ENCODE measurements at places on chromosomes 7 and 10.

DNA sequence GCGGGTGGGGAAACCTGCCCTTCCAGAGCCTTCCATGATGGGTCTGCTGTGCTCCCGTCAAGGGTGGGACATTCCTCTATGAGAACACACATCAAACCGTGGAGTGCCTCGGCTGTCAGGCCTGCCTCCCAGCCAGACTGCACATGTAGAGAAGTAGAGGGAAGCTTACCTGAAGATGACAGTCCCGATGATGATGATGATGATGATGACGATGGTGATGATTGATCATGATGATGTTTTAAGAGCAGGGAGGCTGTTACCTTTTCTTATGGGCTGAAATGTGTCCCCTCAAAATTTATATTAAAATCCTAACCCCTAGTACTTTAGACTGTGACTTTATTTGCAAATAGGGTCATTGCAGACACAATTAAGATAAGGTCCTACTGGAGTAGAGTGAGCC is 76.1 kb upstream of the ANLN start:
- DNase-seq: no peak

DNA sequence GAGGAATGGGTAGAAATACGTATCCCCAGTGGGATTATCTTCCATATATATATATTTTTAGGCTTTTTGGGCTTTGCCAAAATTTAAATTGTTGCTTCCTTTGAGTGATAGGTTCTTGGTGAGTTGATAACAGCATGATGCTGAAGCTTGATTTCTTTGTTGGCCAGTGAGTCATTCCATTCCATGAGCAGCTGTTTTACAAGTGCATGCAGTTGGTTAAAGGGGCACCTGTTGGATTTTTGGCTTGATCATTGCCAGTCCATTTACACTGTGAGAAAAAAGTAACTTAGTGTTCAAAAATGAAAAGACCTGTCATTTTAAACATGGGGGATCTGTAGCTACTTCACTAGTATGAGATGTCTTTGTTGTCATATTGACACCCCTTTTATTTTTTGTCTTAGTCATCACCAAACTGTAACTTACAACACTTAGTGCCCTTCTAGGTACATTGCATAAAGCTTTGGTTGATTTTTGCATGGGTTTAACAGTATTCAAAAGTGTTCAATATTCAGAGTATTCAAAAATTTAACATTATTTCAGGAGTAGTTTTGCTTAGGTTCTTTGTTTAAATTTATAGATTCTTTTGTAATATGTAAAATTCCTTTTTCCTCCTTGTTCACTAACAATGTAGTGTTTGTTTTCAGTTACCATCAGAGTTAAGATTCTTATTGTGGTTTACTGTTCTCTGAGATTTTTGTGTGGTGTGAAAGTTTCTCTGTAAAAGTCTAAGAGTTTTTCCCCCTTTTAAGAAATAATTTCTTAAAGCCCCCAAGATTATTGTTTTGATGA is 8.8 kb downstream of the AKAP9 start:
- no peak for DNase-seq

DNA sequence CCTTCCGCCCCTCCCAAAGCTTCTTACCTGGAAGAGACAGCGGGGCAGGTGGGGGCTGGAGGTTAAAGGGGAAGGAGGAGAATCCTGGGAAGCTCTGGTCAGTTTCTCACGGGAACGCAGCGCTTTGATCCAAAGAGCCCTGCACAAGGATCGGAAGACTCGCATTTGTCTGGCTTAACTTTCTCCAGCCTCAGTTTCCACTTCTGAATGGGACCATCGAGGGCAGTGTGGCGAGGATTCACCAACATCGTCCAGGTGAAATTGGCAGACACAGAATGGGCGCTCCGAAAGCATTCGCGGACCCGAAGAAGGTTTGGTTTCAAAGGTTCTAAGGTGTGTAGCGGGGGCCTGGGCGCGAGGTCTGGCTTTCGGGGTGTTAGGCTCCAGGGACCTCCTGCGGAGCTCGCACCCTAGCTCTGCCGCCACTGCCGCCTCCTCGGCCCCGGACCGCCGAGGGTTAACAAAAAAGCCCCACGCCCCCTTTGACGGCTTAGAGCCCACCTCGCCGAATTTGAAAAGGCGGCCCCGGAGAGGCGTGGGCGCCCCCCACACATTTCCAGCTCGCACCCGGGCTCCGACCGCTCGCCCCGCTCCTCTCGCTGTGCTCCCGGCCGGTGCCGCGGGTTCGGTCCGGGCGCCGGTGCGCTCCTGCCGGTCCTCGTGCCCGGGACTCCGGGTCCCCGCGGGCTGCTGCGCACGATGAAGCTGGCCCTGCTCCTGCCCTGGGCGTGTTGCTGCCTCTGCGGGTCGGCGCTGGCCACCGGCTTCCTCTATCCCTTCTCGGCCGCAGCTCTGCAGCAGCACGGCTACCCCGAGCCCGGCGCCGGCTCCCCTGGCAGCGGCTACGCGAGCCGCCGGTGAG is at the start of gene COL26A1:
Gene COL26A1 (plus strand): TSS at position 542 of the 862 bp plus-strand sequence. CDS start 158 bp downstream, at position 700.
- no peak for DNase-seq

- DNase-seq: no peak
These were observed 249.6 kb downstream of the EXOC4 start for GRCh38 chr7:133502498-133502897.

DNA sequence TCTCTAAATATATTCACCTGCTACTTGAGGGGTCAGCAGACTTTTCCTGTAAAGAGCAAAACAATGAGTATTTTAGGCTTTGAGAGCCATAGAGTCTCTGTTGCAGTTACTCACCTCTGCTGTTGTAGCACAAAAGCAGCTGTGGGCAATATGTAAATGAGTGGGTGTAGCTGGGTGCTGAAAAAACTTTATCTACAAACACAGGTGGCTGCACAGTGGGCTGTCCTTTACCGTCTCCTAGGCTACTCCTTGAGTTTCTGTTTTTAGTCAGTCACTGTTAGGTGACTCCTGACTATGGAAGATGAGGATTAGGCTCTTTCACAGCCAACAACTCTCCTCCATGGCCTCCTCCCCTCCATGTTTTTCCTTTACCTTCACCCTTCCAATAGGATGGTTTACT is 286.1 kb upstream of the C7orf33 start:
- no peak for DNase-seq

- no peak for DNase-seq
These were observed 147.1 kb upstream of the GDF10 start for GRCh38 chr10:47152861-47153349.

- no peak for DNase-seq
These were observed 54.8 kb downstream of the AUTS2 start for GRCh38 chr7:69652947-69653701.

- no peak for DNase-seq
These were observed 349.1 kb downstream of the RPS24 start for GRCh38 chr10:78382772-78383171.

- no peak for DNase-seq
These were observed 198.3 kb downstream of the GRID1 start for GRCh38 chr10:86168256-86168655.

- no peak for DNase-seq
These were observed 36.7 kb downstream of the TMEM248 start for GRCh38 chr7:66957595-66958290.

- no peak for DNase-seq
These were observed 524.5 kb downstream of the PARD3 start for GRCh38 chr10:34290412-34291081.

DNA sequence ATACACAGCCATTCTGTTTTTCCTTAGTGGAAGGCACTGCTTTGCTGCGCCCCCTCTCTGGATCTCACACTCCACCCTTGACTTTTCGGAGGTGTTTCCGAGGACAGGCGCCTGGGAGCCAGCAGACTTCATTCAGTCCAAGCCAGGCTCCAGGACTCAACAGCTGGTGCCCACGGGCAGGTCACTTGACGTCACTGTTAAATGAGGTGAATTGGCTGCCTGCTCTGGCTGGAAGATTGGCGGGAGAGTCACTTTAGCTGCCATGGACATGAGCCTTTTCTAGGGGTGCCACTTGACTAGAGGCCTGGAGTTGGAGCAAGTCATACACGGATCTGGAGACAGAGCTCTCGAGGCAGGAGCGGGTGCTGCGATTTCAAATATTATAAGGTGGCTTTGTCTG is 3.2 kb downstream of the HTRA1 start:
- no peak for DNase-seq

DNA sequence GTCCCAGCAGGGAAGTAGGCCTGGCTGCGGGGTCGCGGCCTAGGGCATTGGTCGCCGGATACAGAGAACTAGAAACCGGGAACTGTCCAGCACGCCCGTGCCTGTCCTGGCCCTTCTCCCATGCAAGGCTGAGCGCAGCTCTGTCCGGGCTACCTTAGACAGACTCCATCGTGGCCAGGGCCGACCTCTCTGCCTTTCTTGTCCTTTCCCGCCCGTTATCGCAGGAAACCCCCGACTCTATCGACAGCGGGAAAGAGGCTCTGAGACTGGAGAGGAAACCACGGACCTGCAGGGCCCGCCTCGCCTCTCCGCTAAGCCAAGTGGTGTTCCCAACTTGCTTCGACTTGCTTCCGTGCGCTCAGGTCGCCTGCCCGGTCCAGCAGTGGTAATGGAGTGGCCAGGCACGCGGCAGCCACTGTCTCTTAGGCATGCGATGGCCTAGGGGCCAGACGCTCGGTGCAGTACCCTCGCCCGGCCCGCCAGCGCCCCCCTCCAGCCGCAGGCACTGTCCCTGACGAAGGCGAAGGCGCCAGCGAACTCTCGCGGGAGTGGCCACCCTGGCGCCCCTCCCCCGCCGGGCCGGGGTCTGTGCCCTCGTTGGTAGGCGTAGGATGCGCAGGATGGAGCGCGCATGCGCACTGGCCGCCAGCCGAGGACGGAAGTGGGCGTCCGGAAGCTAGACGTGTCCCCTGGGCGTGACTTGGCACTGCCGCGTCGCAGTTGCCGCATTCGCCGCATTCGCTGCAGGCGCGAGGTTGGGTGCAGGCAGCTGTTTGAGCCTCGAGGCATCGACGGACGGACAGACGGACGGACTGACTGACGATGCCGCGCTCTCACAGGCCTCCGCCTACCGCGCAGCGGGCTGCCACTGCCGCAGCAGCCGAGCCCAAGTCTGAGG is 54.4 kb downstream of the MCMBP start:
- no peak for DNase-seq

GRCh38 chr10:109957092-109957797 is 33.9 kb upstream of the XPNPEP1 start:
- no peak for DNase-seq

DNA sequence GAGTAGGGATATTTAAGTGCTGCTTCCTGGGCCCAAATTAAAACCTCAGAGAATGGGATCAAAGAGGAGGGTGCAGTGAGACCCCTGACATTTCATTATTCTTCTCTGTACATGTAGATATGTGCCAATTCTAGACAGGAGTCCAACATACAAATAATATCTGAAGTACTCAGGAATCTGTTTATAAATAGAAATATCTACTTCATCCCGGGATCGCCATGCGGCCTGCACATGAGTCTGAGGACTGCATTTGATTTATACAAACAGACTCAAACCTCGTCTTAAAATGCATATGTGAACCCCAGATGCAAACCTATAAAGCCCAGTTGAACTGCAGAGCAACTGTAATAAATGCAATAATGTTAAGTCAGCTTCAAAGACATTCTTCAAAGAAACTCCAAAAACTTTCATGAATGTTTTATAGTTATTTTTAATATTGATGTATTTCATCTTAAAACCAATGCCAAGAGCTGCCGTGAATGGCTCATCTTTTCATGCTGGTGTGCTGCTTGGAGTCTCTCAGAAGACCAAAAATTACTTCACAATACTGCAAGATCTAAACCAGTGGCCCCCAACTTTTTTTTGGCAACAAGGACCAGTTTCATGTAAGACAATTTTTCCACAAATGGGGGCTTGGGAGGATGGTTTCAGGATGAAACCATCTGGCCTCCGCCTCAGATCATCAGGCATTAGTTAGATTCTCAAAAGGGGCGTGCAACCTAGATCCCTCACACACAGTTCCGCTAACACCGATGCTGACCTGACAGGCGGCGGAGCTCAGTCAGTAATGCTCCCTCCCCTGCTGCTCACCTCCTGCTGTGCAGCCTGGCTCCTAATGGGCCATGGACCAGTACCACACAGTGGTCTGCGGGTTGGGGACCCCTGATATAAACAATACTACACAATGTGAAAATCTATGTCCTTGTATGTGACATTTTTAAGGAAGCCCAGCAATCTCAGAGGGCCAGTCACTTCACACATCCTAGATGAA is 166.9 kb downstream of the PARD3 start:
- no peak for DNase-seq

DNA sequence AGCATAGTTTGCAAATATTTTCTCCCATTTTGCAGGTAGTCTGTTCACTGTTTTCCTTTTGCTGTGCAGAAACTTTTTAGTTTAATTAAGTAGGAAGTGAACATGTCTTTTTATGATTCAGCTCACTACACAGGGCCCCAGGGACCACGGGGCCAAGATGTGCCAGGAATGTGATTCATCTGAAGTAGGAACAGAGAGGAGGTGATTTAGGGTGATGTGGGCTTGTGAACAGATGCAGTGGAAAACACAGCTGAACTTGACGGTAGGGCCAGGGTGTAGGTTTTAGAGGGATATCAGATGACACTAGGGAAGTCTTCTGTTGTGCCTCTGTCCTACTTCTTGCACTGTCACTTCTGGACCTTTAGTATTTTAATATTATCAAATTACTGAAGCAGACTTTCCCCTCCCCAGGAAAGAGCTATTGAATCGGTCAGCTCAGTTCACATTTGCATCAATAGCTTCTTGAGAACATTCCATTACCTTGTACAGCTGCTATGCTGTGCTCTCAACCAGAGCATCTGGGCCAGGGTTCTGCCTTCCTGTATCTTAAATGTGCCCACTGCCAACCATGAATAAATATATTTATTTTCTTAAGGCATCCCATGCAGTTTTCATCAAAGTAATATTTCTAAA is 96.9 kb downstream of the OSBPL3 start:
- no peak for DNase-seq

- DNase-seq: no peak
These were observed 1.7 kb downstream of the EGFR start for GRCh38 chr7:55020466-55020871.

DNA sequence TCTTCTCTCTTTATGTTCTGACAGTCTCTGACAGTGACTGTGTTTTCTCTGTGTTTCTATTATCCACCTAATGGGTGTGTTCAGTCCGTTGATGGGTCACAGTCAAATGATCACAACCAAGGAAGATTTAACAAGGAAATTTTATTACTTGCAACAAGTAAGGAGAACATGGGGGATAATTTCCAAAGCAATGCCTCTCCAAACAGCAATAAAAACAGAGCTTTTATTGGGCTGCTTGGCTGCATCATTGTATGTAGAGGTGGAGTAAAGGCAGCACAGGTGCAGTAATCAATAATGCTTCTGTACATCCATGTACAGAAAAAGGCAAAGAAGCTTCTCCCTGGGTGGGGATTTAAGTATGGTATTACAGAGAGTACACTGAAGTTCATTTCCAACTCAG is 1525.6 kb downstream of the REEP3 start:
- DNase-seq: no peak

GRCh38 chr7:131232768-131233167 is 94.9 kb upstream of the MKLN1 start:
- no peak for DNase-seq

GRCh38 chr7:1948301-1948796 is 278.3 kb downstream of the ELFN1 start:
- no peak for DNase-seq

Data from SW 1271 (cell line).